ENCODE measurements at places on chromosomes 5 and 9.

DNA sequence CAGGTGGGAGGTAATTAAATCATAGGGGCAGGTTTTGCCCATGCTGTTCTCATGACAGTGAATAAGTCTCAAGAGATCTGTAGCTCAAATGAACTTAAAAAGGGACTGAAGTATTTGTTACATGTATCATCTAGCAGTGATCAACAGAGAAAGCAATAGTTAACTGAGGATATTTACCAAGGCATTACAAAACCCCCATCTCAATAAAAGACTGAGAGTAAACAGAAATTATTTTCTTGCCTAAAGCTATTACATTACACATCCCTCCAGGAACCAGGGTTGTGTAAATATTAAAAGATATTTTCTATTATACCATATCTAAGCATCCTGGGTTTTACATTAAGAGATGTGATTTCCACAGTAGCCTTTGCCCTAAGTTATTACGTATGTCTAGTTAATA is 169.9 kb downstream of the CTNND2 start:
- no peak for DNase-seq

DNA sequence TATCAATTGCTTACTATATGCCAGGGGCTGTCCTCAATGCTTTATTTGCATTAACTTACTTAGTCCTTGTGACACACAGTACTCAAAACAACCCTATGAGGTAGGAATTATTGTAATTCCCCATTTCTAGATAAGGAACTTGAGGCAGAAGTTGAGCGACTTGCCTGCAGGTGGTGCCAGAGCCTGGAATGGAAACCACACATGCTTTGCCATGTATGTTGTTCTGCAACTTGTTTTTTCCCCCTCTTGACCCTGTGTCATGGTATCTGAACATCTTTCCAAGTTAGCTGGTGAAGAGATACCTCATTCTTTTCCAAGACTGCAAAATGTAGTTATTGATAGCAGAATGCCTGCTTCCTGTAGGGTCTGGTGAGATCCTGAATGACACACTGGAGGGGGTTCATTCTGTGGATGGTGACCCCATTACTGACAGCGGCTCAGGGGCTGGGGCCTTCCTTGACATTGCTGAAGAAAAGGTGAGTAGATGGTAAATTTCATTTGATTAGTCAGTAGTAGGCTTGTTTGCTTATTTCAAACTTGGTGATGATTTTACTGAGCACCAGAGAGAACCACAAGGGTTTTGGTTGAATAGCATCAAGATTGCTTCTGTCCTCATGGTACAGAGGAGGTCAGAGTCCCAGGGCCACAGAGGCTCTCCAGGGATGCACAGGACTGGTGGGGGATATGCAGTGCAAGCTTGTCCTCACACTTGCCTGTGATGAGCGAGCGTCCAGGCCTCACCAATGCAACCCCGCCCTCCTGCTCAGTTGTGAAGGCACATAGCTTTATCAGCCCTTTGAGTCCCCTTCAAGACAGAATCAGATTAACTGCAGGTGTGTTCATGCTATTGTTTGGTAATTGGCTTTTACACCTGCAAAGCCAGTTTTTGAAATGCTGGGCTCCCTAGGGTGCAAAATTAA is 57.0 kb downstream of the COL15A1 start:
- peak; percentile 40 for DNase-seq

GRCh38 chr9:95044731-95045508 is 272.6 kb downstream of the FANCC start:
- no peak for DNase-seq

GRCh38 chr9:128361296-128361985 is 9.7 kb upstream of the URM1 start:
- no peak for DNase-seq

GRCh38 chr5:142736247-142736632 is 33.9 kb upstream of the ARHGAP26 start:
- no peak for DNase-seq

DNA sequence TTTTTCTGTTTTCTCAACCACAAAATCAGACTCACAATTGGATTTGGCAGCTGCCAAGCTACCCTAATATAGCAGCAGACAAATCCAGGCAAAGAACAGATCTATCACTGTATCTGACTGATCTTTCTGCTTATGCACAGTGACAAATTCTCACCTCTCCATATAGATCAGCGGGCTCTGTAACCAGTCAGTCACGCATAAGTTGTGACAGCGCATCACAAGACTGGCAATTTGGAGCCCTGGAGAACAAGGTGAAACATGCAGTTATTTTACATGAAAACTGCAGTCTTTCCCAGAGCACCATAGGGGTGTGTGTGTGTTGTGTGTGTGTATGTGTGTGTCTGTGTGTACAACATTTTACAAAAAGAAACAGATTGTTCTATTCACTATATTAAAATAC is 37.7 kb downstream of the RORB start:
- no peak for DNase-seq

- no peak for DNase-seq
Observed at GRCh38 chr5:23996525-23996924, 489.1 kb downstream of the PRDM9 start.

DNA sequence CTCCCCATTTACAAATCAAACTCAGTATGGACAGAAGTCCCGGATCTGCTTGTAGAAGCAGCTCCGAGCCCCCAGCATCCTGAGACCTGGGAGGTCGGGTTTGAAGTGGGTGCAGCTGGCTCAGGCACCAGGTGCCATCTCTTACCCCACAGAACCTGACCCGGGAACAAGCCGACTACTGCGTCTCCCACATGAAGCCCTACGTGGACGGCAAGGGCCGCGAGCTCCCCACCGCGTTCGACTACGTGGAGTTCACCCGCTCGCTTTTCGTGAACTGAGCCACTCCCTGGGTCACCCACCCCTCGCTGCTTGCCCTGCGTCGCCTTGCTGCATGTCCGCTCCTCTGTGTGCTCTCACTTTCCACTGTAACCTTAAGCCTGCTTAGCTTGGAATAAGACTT is 23.6 kb downstream of the DYNC2I2 start:
- DNase-seq, result no peak

DNA sequence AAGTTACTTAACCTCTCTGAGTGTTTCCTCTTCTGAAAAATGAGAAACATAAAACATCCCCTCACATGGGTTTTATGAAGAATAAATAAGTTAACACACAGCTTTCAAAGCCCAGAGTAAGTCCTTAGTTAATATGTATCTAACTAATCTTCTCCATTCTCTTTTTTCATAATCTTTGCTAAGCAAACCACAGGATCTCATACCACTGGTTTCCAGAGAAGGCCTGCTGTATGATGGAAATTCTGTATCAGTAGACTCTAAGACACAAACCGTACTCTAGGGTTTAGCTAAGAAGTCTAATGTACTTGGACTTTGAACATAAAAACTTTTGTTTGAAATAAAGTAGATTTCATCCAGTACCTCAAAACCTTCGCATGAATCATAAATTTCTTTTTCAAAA is 307.9 kb downstream of the SPOCK1 start:
- DNase-seq, result no peak

DNA sequence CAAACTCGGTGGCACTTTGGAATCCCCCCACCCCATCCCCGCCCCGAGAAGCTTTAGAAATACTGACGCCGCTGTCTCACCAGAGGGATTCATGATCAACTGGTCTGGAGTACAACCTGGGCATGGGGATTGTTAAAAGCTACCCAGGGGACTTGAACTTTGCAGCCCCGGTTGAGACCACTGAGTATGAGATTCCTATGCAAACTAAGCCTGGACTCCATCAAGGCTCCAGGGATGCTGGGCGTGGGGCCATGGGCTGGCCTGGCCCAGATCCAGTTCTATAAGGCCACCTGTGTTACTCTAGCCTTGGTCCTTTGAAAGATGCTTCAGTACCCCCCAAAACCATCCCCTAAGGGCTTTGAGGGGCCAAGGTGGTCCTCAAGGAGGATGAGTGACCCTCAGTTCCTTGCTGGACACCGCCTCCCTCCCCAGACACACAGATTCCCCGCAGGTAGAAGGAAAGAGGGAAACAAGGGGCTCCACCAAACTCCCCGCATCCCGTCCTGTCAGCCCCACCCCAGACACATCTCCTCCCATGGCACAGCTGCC is 68.5 kb downstream of the MRPL36 start:
- DNase-seq, result no peak

- no peak for DNase-seq
Observed at GRCh38 chr9:108296056-108296455, 559.7 kb downstream of the ACTL7B start.

- no peak for DNase-seq
Observed at GRCh38 chr5:62460578-62460983, 48.0 kb downstream of the IPO11 start.

DNA sequence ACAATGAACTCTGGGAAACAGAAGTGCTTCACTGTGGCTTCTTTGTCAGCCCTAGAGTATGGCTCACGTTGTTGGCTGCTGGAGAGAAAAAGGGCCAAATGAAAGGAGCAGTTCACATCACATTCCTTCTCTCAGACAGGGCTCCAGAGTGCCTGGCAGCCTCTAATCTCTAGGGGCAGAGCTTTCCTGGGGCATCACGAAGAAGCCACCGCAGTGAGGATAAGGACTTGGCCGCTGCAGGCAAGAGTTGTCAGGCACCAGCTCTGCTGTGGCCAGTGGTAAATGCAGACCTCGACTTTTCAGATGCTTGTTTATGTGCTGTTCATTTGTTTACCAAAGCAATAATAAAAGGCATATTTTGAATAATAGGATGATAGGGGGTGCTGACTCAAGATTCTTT is 227.2 kb downstream of the ICE1 start:
- DNase-seq, result no peak

DNA sequence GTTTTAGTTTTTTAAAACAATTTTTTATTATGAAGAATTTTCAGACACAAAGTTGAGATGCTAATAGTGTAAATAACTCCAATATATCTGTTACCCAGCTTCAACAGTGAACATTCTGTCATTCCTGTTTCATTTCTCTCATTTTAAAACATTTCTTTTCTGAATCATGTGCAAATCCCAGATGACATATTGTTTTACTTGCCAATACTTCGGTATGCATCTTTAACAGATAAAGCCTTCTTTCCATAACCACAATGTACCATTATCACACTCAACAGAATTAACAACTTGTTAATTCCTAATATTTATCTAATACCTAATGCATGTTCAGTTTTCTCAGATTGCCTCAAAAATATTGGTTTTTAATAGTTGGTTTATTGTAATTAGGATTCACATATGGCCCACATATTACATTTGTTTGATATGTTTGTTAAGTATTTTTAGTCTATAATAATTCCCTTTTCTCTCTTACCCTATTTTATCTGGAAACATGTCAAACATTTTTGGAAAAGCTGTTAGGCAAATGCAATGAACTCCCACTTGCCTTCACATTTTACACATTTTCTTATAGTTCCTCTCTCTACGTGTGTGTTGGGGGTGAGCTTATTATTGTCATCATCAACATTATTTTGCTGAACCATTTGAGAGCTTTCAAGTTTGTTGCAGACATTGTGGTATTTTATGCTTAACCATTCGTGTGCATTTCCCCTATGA is 58.7 kb upstream of the ANKRD55 start:
- no peak for DNase-seq

GRCh38 chr5:163245584-163245983 is 191.8 kb upstream of the CCNG1 start:
- DNase-seq, result no peak

GRCh38 chr9:61667559-61668121 is 477.8 kb downstream of the SPATA31A7 start:
- DNase-seq, result no peak

GRCh38 chr9:107228496-107229039 is 54.5 kb upstream of the RAD23B start:
- no peak for DNase-seq

DNA sequence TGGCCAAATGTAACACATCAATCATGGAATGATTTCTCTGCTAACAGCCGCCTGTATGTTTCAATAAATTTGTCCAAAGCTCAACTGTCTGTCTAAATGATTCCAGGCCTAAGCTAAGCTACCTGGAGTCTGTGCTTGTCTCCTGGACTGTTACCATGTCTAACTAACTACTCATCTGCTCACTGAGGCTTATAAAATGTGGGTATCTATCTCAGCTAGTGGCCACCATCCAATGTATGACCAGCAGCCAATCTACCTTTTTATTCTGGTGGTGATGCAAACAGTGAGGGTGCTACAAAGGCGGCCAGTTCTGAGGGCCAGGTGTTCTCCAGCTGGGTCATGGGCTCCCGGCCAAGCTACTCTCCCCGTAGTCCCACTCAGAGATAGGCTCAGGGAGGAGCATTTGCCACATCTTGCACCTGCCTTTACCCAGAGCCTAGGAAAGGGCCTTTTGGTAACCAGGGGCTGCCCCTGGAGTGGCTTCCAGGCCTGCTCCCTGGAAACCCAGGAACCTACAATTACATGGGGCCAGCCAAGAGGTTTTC is 59.1 kb downstream of the PFDN1 start:
- no peak for DNase-seq

DNA sequence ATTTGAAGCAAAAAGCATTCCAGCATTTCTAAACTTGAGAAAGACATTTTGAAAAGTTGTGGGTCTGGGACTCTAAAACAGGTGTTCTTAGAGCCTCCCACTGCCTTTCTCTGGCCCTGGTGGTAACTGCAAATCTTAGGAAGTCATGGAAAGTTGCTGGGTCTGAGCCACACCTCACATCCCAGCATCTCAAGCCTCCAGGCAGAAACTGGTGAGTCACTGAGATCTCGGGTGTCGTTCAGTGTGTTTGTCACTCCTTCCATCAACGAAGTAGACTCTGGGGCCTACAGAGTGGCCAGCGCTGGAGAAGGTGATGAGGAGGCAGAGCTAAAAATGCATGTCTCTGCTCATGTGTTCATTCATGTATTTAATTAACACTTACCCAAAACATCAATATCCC is 59.6 kb upstream of the C5orf58 start:
- DNase-seq, result no peak

GRCh38 chr5:1931604-1932231 is 49.0 kb upstream of the IRX4 start:
- no peak for DNase-seq

DNA sequence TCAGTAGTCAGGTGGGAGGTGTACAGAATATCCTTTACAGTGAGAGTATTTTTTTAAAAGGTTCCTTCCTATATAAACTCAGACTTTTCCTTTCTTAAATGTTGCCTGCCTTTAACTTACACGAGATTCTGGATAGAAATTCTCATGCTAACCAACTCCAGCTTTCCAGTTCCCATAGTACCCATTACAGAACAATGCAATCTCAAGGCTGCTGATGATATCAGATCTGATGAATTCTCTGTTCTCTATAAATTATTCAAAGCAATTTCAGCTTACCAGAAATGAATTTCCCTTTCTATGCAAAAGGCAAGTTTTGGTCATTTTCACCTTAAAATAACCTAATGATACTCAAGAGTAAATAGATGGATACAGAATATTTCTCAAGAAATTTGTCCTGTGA is 90.3 kb downstream of the NUDT12 start:
- no peak for DNase-seq

DNA sequence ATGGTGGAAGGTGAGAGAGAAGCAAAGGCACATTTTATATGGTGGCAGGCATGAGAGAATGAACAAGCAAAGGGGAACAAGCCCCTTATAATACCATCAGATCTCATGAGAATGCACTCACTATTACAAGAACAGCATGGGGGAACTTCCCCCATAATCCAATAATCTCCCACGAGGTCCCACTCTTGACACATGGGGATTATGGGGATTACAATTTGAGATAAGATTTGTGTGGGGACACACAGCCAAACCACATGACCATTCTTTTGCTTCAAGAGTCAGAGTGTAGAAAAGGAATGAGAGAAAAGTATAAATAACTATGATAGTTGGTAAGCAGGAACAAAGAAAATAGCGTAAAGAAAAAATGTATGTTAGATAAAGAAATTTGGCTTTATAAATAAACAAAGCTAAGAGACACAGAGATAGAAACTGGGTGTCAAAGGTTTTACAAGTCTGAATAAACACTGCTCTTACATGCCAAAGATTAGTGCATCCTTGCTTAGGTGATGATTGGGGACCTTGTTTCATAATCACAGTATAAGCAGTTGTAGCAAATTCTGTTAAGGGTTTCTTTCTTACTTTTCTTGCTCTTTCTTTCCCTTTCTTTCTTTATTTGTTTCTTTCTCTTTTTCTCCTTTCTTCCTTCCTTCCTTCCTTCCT is 91.9 kb upstream of the PAPPA start:
- DNase-seq, result no peak
